ENCODE measurements at places on chromosomes 5 and 9.

DNA sequence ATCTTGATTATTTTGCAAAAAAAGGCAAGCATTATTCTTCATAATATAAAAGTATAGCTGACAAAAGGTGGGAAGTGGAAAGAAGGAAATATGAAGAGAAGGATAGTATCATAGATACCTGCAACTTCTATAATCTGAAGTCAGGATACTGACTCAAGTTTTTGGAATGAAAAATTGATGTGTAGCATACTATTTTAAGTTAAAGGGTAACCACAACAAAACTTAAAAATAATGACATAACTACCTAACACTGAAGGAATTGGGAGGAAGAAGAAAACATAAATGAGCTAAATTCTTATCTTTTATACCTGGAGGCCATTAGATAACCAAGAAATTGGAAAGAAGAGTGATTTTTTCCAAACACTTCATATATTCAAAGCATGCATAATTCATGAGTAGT, 51.8 kb upstream of the TLE1 start:
- no peak for DNase-seq

DNA sequence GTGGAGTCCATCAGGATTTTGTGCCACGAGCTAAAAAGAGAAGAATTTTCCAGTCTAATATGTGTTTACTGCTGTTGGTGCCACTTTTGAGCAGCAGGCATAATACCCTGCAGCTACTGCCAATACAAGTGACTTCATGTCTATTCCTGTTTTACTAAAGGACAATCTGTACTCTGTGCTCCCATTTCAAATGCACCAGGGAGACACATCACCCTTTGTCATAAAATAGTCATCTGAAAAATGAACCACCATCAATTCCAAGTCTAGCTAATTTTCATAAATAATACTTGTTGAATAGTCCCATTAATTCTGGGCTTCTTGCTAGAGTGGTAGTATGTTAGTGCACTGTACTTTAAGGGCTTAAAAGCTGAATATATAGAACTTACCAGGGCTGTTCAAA, 8.9 kb upstream of the PKD2L2 start:
- no peak for DNase-seq

- DNase-seq: no peak
Observed at GRCh38 chr5:89350684-89351083, 467.7 kb upstream of the MEF2C start.

GRCh38 chr5:103256178-103256577, 2.4 kb upstream of the MACIR start:
- no peak for DNase-seq

- DNase-seq: no peak
Observed at GRCh38 chr5:77339337-77339890, 128.9 kb downstream of the PDE8B start.

GRCh38 chr9:16752601-16753000, 117.9 kb downstream of the BNC2 start:
- no peak for DNase-seq

GRCh38 chr9:127549751-127550150, 62.3 kb upstream of the STXBP1 start:
- DNase-seq: no peak

DNA sequence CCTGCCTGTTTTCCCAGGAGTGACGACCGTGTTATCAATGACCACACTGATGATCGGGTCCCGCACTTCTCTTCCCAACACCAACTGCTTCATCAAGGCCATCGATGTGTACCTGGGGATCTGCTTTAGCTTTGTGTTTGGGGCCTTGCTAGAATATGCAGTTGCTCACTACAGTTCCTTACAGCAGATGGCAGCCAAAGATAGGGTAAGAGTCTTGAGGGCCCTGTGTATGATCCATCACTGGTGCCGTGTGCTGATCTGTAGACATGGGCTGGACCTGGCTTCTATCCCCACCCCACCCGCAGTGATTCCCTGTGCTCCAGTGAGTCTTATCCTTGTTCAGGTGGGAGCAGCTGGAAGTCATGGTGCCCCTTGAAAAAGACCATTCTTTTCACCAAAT, 26.0 kb downstream of the GABRP start:
- DNase-seq: no peak

- DNase-seq: no peak
Observed at GRCh38 chr5:36928947-36929346, 52.4 kb downstream of the NIPBL start.

DNA sequence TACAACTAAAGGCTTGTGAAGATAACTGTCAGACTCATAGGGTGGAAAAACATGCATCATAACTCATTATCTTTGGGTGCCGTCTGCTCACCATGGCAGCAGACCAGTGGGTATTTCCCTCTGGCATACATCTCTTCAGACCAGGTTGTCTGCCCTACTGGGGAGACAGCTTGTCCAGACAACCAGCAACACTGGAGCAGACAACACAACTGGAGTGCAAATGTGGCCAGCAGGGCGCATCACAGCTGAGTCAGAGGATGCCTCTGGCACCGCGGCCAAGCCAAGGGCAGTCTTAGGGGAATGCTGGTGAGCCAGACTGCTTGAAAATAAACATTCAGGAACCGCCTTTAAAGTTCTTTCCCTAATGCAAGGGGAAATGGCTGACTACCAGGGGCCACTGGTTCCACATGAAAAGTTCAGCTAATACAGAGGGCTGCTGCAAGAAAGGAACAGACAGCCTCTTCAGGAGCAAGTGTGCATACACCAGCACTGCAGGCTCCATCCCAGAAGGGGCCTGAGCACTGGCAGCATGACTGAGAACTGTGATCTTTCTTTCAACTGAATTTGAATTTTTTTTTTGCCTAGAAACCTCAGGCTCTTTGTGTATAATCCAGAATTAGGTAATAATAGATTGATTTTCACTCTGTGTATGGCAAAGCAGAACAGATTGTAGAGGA, 77.3 kb downstream of the MAMDC2 start:
- DNase-seq: no peak

GRCh38 chr5:160375166-160375565, 4.7 kb upstream of the C1QTNF2 start:
- DNase-seq: no peak

GRCh38 chr5:155091063-155091648, 77.6 kb downstream of the KIF4B start:
- DNase-seq: no peak

DNA sequence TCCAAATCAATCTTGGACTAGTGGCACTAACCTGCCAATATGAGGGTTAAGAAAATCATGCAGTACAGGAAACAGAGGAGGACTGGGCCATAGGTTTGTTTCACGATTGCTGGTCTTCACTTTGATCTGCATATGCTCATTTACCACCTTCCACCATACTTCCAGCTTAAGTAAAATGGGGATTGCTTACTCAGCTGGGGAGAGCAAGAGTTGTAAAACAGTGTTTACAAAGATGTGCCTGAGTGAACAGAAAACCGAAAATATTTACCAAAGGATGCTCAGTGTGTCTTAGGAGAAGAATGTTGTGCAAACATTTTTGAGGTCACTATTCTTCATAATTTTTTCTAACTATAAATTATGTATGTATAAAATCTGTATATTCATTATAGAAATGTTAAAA, 65.1 kb upstream of the DNAH5 start:
- no peak for DNase-seq

DNA sequence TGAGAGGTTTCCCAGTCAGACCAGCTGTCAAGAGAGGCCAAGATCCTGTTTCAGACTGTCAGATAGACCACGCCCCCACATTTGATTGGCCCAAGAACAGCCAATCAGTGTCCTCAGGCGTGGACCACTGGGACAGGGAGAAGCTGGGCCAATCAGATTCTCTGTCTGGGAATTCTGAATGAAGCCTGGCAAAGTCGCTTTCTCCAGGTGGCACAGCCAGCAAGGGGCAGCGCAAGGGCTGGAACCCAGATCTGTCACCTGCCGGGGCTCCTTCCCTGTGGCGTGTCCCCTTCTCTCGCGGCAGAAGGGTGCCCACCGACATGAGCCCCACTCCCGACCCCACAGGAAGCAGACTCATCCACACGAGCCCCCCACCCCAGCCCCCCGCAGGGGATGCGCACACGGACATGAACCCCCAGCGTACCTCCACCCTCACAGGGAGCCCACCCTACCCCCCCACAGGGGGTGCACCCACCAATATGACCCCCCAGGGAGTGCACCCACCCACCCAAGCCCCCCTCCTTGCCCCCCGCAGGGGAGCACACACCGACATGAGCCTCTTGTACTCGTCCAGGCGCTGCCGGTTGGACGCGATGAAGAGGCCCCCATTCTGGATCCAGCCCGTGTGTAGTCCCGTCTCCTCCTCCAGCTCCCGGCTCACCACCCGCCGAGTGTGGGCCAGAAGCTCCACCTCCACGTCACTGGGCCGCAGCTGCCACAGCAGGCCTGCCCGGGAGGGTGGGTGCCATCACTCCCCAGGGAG, 6.1 kb downstream of the SARDH start:
- DNase-seq: no peak

DNA sequence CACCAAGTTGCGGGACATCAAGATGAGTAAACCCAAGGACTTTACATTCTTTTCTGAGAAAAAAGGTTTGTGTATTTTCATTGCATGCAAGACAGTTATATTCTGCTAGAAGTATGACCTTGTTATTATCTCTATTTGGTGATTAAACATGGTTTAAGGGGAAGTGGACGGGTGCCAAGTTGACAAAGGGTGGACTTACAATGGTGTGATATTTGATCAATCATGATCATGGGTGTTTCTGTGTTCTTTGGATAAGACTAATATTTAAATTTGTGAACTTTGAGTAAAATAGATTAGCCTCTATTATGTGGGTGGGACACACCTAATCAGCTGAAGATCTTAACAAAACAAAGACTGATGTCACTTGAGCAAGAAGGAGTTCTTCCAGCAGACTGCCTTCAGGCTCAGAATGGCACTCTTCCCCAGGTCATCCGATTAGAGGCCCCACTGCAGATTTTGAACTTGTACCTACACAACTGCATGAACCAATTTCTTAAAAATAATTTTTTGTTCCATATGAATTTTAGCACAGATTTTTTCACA, 782.9 kb downstream of the CDH12 start:
- no peak for DNase-seq

DNA sequence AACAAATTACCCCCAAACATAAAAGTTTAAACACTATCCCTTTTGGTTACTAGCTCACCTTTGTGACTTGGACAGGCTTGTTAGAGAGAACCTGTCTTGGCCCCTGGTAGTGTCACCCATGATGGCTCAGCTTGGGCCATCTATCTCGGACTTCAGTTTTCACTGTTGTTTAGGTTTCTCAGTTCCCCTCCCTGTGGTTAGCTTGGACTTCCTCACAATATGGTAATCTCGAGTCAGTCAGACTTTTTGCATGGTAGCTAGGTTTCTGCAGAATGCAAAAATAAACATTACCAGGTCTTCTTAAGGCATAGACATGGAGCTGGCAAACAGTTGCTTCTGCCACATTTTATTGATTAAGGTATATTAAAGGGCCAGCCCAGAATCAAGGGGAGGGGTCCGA, 324.3 kb upstream of the RORB start:
- no peak for DNase-seq

DNA sequence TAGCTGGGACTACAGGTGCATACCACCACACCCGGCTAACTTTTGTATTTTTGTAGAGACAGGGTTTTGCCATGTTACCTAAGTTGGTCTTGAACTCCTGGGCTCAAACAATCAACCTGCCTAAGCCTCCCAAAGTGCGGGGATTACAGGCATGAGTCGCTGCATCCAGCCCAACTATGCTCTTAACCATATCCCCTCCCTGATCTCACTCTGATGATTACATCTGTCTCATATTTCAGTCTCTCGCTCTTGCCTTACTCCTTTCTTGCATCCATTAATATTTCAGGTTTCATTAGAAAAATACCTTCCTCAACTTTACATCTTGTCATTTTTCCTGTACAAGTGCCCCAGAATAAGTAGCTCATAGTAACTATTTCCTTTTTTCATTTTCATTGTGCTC, 61.0 kb upstream of the BASP1 start:
- DNase-seq: no peak

DNA sequence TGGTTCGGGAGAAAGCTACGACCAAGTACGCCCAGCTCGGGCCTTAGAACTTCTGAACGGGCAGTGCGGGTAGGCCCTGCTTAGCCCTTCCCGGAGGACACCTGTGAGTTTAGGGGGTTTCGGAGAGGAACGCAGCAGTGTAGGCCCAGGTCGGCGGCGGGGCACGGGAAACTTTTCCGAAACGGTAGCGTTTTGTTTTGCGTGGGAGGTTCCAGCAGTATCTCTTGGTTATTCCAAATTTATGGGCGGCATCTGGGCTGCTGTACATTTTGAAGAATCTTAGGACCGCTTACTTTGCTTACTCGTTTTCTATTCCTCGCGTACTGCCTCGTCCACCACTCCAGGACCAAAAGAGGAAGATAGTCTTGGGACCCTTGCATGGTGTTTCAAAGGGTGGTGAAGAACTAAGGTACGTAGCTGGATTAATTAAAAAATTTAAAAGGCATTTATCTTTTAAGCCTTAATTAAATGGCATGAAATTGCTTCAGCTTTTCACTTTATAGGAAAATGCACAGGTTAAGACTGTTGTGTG, 492 bp downstream of the TENT2 start:
- no peak for DNase-seq

Data from right renal pelvis (tissue), 4 donors.